ENCODE measurements at places on chromosomes 3 and 15.
A peak's percentile ranks its signal among the peaks of the same experiment; 100 is the strongest.

DNA sequence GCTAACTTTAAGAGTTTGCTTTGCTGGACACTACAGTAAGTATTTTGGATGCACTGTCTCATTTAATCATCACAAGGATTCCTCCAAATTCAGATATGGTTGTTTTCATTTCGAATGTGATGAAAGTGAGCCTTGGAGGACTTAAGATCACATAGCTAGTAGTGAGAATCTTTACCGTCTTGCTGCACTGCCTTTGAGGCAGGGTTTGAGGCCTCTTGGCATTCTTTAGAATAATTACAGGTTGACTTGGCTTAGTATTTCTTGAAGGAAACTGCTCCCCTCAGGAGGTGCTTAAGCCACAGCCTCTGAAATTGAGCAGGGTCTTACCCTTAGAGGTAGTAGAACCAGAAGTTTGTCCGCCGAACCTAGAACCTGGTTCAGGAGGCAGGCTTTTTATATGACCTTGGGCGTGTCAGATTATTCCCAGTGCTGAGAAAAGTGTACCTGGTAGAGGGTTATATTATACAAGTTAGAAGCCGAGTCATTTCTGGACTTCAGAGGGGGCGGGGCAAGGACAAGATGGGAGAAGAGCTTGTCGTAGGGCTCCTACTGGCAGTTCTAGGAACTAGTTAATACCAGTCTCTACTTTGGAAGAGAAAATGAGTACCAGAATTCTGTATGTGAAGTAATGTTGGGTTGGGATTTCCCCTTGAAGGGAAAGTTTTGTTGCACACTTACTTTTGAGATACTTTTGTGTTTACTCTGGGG, 1.1 kb downstream of the TFG start:
- no peaks in the 10 kb centered on the region for H3K27me3 ChIP-seq
- peak; percentile 19 for DNase-seq
- H3K36me3 ChIP-seq: peaks cover 11% of the 10 kb centered on the region
- peak overlapping the region; percentile 91 for H3K27ac ChIP-seq
- H3K4me1 ChIP-seq: peaks cover 6% of the 10 kb centered on the region
- peak overlapping the region; percentile 54 for H3K4me3 ChIP-seq

DNA sequence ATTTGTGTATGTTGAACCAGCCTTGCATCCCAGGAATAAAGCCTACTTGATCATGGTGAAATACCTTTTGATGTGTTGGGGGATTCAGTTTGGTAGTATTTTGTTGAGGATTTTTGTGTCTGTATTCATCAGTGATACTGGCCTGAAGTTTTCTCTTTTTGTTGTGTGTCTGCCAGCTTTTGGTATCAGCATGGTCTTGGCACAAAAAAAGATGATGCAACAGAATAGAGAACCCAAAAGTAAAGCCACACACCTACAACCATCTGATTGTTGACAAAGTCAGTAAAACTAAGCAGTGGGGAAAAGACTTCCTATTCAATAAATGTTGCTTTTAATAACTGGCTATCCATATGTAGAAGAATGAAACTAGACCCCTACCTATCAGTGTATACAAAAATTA, 77.6 kb downstream of the TCF12 start:
- no peak overlapping the region for H3K27ac ChIP-seq
- no peaks in the 10 kb centered on the region for H3K4me1 ChIP-seq
- no peaks in the 10 kb centered on the region for H3K27me3 ChIP-seq
- H3K4me3 ChIP-seq: no peak overlapping the region
- no peak for DNase-seq

DNA sequence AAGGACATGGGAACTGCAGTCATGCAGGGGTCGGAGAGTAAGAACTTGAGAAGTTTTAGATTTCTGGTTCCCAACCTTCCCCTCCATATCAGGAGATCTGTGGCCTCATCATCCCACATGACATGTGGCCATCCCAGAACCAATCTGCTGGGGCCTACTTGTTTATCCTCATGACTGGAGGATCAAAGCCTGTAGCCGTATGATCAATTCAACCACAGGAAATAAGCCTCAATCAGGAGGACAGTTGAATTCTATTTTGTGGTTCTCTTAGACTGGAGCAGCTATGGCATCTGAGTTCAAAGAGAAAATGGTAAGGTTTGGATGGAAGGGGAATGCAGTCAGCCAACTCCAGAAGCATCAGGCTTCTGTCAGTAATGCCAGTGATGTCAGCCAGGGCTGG, 57.2 kb downstream of the IL16 start:
- no peaks in the 10 kb centered on the region for H3K4me1 ChIP-seq
- H3K36me3 ChIP-seq: no peaks in the 10 kb centered on the region
- DNase-seq: no peak
- no peaks in the 10 kb centered on the region for H3K27me3 ChIP-seq
- no peak overlapping the region for H3K4me3 ChIP-seq
- no peak overlapping the region for H3K27ac ChIP-seq

DNA sequence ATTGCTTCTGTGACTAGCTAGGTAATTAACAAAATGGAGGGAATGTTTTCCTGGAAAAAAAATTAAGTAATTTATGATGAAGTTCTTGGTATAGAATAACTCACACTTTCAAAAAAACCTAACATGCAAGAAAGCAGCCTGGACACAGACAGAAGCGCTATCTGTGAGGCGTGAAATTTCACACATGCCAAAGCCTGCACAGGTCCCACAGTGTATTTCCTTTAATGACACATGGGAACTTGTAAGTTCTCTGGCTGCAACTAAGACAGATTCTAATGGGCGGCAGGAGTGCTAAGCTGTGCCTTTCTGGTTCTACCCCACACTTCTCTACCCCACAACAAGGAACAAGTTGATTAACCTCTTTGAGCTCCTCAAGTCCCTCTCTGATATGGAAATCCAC, 84.9 kb upstream of the NEO1 start:
- no peaks in the 10 kb centered on the region for H3K36me3 ChIP-seq
- H3K27ac ChIP-seq: no peak overlapping the region
- H3K4me3 ChIP-seq: no peak overlapping the region
- no peaks in the 10 kb centered on the region for H3K4me1 ChIP-seq

GRCh38 chr15:81384891-81385720, 11.1 kb upstream of the TMC3 start:
- no peak for DNase-seq
- H3K27me3 ChIP-seq: no peaks in the 10 kb centered on the region
- H3K4me1 ChIP-seq: no peaks in the 10 kb centered on the region

- no peaks in the 10 kb centered on the region for H3K36me3 ChIP-seq
- no peaks in the 10 kb centered on the region for H3K27me3 ChIP-seq
- no peaks in the 10 kb centered on the region for H3K4me1 ChIP-seq
- H3K4me3 ChIP-seq: no peak overlapping the region
Observed at GRCh38 chr3:160473221-160473620, 23.6 kb upstream of the TRIM59 start.

DNA sequence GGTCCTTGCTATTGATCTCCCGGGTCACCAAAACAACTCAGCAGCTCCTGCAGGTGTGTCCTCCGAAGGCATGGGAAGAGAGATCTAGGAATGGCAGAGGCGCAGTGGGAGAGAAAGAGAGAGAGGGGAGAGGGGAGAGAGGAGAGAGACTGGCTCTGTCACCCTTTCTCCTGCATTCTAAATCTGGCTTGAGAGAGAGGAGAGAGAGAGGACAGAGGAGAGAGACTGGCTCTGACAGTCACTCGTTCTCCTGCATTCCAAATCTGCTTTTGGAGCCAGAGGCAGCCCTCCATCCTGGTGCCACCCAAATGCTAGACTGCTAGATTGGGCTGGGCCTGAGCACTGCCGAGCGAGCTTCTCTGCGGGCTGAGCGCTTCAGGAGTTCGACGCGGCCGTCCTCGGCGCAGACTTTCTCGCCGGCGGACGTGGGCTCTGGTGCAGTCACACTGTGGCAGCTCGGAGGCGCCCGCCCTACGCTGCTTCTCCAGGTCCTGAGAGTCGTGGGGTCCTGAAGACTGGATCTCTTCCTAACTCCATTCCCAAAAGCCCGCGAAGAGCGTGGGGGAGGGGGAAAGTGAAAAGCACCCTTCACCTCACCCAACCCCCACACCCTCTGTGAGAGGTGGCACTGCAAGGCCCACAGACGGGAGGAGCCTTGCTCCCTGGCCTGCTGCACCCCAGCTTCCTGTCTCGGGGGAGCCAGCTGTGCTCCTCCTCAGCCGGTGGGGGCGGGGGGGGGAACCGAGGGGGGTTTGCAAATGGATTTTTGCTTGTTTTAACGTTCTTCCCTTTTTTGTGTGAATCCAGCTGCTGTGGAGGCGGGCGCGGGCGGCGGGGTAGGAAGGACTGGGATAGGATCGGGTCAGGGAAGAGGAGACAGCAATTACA, 222.3 kb downstream of the MEIS2 start:
- no peak overlapping the region for H3K4me3 ChIP-seq
- H3K27me3 ChIP-seq: peaks cover 32% of the 10 kb centered on the region
- DNase-seq: no peak
- no peaks in the 10 kb centered on the region for H3K36me3 ChIP-seq

DNA sequence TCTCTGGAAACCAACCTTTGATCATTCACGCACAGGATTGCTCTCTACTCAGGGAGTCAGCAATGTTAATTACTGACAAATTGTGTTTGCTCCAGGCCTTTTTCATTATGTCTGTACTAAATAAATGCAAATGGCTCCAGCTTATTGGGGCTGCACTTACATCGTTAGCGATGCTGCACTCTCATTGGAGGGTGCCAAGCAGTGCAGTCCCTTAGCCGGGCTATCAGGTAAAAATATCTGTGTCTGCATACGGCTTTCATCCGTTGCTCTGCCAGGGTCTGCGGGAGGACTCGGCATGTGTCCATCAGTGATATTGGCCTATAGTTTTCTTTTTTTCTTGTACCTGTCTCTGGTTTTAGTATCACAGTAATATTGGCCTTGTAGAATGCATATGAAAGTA, 471.5 kb upstream of the CADM2 start:
- no peaks in the 10 kb centered on the region for H3K27me3 ChIP-seq
- no peak overlapping the region for H3K4me3 ChIP-seq
- no peak overlapping the region for H3K27ac ChIP-seq

- no peaks in the 10 kb centered on the region for H3K4me1 ChIP-seq
- peaks cover 20% of the 10 kb centered on the region for H3K36me3 ChIP-seq
- H3K27ac ChIP-seq: no peak overlapping the region
- H3K4me3 ChIP-seq: no peak overlapping the region
Observed at GRCh38 chr3:195352895-195353488, 82.0 kb upstream of the XXYLT1 start.

Measured in effector memory CD4-positive, alpha-beta T cell (primary cell).